ENCODE measurements at places on chromosomes 6 and 20.
A peak's percentile ranks its signal among the peaks of the same experiment; 100 is the strongest.

DNA sequence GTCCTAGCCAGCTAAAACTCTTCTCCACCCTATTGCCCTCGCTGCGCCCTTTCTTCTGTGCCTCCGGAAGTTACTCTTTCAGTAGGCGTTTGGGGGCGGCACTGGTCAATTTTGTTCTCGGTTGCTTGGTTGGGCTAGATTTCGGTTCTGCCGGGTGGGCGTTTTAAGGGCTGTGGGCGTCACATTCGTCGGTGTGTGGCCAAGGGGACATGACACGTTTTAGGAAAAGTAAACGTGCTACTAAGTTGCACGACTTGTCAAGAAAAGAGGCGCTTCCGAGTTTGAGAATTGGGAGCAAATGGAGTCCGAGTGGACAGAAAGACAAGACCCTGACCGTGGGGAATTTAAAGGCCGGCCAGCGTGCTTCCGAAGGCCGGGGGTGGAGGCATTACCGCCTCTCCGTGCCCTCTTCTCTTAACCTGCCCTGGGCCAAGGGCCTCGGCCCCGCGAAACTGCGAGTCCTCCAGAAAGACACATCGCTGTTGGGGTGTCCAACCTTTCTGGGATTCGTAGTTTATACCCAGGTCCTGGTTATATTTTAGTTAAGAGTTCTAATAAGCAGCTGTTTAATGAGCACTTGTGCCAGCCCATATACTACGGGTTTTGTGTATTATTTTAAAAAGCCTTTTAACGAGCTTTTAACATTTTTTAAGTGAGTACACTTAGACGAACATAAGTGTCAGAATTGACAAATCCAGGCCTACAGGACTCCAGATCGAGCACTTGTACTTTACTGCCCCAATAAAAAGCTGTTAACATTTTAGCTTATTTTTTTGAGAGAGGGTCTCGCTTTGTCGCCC is 664 bp upstream of the BAG6 start:
- peak; percentile 61 for DNase-seq

- no peak for DNase-seq
Observed at GRCh38 chr6:11076540-11076939, 17.1 kb upstream of the SMIM13 start.

DNA sequence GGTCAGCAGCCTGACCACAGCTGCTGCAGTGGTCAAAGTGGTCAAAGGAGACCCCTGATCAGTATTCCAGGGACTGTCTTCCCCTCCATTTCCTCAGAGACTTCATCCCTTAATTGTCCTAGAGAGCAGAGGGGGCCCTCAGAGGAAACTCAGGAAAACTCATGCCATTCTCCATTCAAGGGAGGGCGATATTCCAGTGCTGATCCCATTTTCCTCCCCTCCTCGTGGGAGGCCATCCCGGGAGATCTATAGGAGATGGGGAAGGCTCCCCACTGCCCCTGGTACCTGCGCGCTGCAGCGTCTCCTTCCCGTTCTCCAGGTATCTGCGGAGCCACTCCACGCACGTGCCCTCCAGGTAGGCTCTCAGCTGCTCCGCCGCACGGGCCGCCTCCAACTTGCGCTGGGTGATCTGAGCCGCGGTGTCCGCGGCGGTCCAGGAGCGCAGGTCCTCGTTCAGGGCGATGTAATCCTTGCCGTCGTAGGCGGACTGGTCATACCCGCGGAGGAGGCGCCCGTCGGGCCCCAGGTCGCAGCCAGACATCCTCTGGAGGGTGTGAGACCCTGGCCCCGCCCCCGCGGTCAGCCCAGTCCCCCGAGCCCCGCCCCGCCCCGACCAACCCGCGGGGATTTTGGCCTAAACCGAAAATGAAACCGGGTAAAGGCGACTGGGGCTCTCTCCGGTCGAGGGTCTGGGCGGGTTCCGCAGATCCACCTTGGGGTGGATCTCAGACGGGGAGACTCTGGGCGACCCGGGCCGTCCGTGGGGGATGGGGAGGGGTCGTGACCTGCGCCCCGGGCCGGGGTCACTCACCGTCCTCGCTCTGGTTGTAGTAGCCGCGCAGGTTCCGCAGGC is 878 bp downstream of the HLA-C start:
- DNase-seq: peak; percentile 29

DNA sequence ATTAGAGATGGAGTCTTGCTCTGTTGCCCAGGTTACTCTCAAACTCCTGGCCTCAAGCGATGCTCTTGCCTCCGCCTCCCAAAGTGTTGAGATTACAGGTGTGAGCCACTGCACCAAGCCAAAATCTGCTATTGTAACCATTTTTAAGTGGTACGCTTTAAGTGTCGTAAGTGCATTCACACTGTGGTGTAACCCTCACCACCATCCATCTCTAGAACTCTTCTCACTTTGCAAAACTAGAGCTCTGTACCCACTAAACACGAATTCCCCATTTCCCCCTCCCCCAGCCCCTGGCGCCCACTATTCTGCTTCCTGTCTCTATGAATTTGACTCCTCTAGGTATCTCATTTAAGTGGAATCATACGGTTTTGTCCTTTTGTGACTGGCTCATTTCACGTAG is 2.8 kb upstream of the FAM83C start:
- no peak for DNase-seq

DNA sequence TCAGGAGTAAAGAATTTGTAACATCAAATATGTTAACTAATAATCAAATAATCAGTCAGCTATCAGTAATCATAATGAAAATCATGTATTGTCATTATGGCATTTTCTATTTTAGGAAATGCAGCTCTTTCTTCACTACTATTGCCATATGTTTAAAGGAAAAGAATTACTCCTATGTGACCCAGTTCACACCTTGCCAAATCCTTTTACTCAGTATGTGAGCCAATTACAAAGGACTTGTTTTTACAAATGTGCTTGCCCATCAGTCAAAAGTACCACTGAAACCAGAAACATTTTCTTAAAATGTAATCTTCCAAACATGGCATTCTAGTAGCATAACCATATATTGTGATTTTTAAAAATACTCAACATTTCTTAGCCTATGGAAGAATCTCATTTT is 63.6 kb downstream of the NCOA7 start:
- no peak for DNase-seq

DNA sequence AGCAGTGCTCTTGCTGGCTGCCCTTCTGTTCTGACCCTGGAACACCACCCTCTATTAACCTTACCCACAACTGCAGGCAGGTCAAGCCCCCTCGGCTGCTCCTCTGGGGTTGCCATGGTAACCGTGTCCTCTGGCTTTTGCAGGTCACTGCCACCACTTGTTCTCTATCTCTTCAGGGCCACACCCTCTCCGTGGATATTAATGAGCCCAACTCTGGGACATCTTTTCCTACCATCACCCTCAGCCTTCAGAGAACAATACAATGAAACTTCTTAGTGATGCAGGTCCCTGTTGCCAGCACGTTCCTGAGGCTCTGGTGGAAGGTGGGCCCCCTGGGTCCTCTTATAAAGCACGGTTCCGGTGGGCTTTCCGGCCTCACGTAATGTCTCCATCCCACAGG is 30.8 kb upstream of the MICB start:
- no peak for DNase-seq

DNA sequence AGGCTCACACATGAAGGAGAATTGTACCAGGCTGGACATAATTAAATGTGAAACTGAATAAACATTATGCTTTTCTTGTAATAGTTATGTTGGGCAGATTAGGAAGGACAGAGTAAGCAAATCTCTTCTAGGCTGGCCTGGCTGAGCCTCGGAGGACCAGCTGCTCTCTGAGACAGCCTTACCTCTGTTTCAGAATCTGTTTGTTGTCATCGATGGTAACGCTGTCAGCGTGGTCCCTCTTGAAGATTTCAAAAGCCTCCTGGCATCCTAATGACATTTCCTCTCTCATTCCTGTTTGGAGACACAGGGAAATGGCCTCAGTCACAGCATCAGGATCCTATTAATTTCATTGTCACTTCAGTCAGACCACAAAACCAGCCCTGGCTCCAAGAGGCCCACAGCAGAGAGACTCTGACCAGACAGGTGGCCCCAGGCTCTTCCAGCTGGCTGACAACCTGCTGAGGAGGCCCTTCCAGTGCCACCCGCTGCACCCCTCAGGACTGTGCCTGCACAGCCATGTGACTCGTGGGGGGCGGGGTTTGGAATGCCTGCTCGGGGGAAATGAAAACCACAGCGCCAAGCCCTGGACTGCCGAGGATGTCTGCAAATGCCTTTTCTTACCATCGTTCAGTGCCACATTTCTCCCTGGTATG is 108.5 kb upstream of the KCNK16 start:
- no peak for DNase-seq

- no peak for DNase-seq
Observed at GRCh38 chr6:152223636-152224035, 413.5 kb downstream of the SYNE1 start.

DNA sequence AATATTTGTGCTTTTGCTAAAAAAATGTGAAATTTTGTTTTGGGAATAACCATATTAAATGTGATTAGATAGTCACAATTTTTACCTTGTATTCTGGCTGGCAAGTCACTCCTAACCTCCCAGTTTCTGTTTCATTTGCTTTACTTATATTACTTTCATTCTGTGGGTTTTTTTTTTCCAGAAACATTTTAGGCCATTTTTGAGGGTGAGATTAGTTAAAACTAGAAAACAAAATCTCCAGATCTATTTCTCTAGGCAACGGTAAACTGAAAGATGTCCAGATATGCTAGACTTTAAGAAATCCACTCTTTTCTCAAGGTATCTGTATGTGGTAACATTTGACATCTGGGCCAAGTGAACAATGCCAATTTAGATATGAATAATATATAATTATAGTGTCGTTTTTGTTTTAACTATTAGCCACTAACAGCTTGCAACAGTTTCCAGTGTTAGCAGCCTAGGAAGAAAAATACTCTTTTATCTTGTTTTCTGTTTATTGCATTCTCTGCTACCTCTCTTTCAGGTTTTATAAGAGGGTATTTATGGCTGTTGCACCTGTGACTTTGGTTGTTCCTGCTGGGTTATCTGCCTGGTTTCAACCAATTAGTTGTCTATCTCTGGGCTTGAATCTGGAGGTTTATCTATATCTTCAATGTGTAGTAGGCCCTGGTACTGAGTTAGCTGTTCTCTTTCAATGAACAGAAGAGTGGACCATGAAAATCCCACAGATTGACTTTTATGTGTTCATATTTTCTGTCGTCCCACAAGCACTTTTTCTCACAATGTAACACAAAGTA is 260.9 kb downstream of the NKAIN2 start:
- DNase-seq: no peak

DNA sequence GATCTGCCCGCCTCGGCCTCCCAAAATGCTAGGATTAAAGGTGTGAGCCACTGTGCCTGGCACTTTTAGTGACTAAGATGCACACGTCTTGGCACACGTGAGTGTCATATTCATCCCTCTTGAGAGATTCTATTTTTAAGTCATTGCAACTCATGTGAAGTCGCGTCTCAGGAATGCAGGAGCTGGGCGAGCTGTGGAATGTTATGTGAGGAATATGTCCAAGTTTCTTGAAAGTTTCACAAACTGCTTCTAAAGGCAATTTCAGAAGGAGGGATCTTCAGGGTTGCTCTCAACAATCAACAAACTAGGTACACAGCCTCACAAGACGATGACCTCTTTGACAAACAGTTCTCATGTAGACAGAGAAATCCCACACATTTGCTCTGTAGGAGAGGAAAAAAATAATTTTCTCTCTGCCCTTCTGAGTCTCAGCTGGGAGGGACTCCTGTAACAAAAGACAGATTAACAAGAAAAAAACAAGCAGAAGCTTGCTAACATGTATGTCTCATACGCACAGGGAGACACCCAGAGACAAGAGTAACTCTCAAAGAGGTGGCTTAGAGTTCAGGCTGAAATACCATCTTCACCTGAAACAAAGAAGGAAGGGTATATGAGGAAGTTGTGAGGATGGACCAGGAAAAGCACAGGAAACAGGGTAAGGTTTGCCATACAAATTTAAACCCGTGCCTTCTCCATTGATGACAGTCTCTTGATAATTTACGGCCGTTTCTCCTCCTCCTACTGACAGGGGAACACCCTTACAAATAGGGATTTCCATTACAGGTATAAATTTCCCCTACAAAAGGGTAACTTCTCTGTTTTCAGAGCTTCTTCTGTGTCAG is 45.3 kb upstream of the FAM50B start:
- DNase-seq: no peak

DNA sequence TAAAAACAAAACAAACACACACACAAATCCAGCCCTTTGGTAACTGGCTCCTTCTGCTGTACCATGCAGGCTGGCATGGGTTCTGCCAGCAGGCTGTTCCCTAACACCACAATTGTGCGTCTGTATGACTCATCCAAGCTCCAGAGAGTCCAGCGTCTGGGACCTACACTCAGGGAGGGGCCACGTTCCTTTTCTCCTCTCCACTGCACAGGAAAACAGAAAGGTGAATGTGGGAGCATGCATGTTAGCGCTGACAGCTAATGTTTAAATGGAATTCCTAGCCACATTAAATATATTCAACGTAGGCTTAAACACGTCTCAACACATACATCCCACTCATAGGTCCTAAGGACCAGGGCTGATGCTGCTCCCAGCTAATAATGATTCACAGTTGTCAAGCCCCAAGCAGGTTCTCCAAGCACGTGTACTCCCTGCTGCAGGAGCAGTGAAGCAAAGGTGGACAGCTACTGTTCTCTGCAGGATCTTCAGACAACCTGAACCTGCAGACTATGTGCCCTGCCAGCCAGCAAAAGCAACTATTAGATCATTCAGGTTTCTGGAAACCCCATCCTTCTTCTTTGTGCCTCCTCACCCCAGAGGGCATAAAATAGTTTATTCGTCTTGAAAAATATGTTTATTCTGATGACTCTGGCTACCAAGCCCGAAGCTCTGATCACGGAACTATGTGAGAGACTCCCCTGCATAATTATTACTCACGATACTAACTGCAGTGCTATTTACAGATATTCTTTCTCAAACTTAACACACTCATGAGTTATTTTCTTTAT is 20.9 kb downstream of the MAP1LC3A start:
- DNase-seq: no peak
